ENCODE measurements at places on chromosomes 16 and 17.

GRCh38 chr17:50763716-50764475, 3.4 kb downstream of the ANKRD40CL start:
- DNase-seq: no peak

GRCh38 chr17:61363601-61364462, 35.8 kb upstream of the TBX2 start:
- DNase-seq: no peak

- DNase-seq: no peak
Observed at GRCh38 chr16:19645557-19645981, 72.5 kb downstream of the KNOP1 start.

DNA sequence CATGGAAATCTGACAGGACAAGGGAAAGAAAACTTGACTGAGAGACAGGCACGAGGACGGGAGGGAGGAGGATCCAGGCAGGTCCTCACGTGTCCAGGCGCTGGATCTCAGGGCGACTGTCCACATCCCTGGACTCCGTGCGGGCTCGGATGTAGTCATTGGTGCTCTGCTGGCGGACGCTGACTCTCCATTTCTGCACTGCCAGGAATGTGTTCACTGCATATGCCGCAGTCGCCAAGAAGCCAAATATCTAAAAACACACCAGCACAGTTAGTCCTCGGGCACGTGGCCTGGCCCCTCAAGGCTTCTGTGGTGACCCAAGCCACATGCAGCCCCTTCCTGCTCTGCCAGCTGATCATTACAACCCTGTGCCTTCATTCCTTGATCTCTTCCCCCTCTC, 17.5 kb downstream of the CMTM3 start:
- no peak for DNase-seq

Data from NB4 (cell line).